Frontal cortex (tissue), 4 donors: ENCODE measurements at places on chromosomes 1 and 21. TPM values are rescaled to one million over a fixed set of nuclear protein-coding genes. Genes with fewer than 3 reads are reported as not detected.

Gene TFF3
- total RNA-seq, result not detected

Gene GPR37L1
- total RNA-seq, result 0.82 TPM

Gene CENPF
- 17.9 TPM for total RNA-seq

Gene FMO1
- 3.7 TPM for total RNA-seq
